Sigmoid colon (tissue), 7 donors: ENCODE measurements at places on chromosomes 11 and 22. TPM values are rescaled to one million over a fixed set of nuclear protein-coding genes. Genes with fewer than 3 reads are reported as not detected.

- DNase-seq = no peak
These were observed 37.6 kb upstream of the BIRC3 start for GRCh38 chr11:102279641-102280170.

DNA sequence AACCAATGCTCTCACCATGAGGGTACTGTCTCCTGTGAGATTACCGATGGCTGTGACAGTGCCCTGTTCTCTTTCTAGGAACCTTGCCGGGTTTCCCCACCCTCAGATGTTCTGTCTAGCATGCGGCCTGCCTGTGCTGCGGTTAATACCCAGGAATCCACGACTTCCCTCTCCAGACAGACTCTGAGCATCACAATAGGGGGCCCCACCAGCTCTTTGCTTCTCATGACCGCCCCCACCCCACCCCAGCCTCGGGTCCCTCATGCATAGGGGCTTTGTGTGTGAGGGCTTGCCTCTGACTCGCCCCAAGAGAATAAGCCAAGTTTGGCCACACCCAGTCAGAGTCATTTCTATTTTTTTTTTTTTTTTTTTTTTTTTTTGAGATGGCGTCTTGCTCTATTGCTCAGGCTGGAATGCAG is 10.3 kb downstream of the PARVG start:
- peak; percentile 57 for DNase-seq

DNA sequence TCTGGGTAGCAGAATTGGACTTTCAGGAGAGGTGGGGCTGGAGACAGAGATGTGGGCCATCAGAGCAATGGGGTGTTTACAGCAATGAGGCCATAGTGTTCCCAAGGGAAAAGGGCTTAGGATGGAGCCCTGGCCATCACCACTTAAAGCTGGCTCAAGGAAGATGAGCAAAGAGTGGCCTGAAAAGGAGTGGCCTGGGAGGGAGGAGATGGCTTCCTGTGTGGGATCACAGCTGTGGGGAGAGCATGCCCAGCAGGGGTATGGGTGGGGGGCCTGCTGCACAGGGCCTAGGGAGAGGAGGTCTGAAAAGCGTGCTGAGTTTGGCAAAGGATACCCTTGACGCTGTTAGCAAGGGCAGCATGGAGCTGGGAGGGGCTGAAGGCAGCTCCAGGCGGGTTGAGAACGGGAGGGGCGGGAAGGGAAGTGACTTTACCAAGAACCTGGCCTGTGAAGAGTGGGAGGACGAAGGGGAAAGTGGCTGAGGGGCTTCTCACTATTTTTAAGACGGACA is 13.9 kb downstream of the LRRC32 start:
- peak; percentile 59 for DNase-seq

GRCh38 chr11:114614127-114614720 is 18.6 kb upstream of the NXPE4 start:
- DNase-seq = no peak

GRCh38 chr22:48897645-48898370 is 929.9 kb downstream of the BRD1 start:
- peak; percentile 48 for DNase-seq

- no peak for DNase-seq
These were observed 27.9 kb downstream of the SPATA19 start for GRCh38 chr11:133817449-133817848.

DNA sequence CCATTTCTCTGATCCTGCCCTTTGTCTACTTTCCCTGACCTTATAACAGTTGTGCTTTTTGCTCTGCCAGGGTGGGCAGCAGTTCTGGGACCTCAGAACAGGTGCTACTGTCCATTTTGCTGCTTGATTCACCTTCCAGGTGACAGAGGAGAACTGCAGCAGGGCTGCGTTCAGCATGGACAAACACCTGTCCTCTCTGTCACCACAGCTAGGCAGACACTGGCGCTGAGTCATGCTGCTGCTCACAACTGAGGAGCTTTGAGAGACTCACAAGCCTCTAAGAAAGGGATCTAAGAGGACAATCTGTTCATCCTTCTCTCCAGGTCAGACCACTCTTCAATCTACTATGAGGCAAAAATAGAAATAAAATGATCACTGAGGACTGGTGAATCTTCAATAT is 1144.5 kb upstream of the CCDC90B start:
- DNase-seq = no peak

Gene CCDC81
- 0.55 TPM for total RNA-seq

Gene PDE3B
- 108 TPM for total RNA-seq
